ENCODE measurements at places on chromosomes 7 and 10.

GRCh38 chr7:140552240-140552679 lies 73.0 kb upstream of the MKRN1 start:
- DNase-seq: no peak

DNA sequence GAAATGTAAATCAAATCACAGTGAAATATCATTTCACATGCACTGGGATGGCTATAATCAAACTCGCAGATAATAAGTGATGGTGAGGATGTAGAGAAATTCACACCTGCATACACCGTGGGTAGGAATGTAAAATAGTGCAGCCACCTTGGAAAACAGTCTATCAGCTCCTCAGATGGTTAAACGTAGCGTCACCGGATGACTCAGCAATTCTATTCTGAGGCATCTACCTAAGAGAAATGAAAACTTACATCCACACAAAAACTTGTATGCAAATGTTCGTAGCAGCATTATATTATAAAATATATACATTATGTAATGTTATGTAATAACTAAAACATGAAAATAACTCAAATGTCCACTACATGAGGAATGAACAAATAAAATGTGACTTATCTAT lies 38.9 kb downstream of the SH3PXD2A start:
- no peak for DNase-seq

- DNase-seq: no peak
Measured at GRCh38 chr10:84987039-84987438, 658.6 kb downstream of the CCSER2 start.

- DNase-seq: no peak
Measured at GRCh38 chr7:150380463-150380862, 1.3 kb downstream of the ZNF775 start.

GRCh38 chr10:49408519-49409306 lies 12.8 kb upstream of the DRGX start:
- DNase-seq: no peak
